CD4-positive, alpha-beta T cell treated with Interferon alpha-2 for 1 hour (primary cell): ENCODE measurements at places on chromosomes 7 and 10.

DNA sequence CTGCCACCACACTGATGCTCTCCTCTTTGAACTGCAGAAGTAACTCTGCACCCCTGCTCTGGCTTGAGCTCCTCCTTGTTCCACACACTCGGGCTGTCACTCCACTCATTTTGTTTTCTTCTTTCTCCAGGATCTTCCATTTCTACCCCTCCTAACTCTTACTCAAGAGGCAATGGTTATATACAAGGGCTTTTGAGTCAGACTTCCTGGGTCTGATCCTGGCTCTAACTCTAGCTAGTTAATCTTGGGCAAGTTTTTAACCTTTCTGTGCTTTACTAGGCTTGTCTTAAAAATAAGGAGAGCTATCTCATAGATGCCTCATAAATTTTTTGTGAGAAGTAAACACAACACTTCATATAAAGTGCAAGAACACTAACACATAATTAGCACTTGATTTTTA is 45.3 kb upstream of the GNAI1 start:
- no peak for DNase-seq

- DNase-seq, result no peak
These were observed 47.2 kb upstream of the DPYSL4 start for GRCh38 chr10:132139526-132139925.

- DNase-seq, result no peak
These were observed 6.0 kb downstream of the RHOBTB1 start for GRCh38 chr10:60937784-60938654.

DNA sequence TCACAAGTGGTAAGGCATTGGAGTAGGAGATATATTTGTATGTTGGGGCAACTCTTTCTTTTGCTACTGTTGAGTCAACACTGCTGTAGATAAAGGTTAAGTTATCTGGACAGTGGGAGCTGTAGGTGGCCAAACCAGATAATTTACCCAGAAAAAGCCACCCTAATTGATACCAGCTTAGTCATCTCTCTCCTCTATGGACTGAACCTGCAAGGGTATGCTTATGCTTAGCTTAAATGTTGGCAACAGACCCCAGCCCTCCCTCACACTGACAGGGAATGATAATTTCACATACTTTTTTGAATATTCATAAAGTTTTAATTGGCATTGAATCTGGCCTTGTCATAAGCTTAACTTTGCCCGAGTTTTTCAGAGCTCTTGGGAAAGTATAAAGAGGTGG is 66.3 kb downstream of the CREB5 start:
- DNase-seq, result no peak

DNA sequence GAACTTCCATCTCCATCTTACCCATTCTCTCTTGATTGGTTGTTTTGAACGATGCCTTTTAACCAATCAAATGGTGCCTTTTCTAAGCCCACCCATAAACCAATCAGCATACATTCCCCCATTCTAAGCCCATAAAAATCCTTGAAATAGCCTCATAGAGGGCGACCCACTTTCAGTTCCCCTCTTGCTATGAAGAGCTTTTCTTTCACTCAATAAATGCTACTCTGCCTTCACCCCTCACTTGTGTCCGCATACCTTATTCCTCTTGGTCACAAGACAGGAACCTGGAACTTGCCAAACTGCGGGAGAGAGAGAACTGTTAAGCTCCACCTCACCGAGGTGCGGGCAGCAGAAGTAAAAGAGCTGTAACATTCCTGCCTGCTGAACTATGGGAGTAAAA is 1602.0 kb upstream of the LRRTM3 start:
- no peak for DNase-seq

GRCh38 chr7:31850066-31850465 is 163.1 kb downstream of the PPP1R17 start:
- DNase-seq, result no peak

GRCh38 chr7:103369432-103369831 is 22.0 kb downstream of the PSMC2 start:
- no peak for DNase-seq

GRCh38 chr10:101208543-101208942 is 20.7 kb downstream of the LBX1 start:
- DNase-seq, result no peak

DNA sequence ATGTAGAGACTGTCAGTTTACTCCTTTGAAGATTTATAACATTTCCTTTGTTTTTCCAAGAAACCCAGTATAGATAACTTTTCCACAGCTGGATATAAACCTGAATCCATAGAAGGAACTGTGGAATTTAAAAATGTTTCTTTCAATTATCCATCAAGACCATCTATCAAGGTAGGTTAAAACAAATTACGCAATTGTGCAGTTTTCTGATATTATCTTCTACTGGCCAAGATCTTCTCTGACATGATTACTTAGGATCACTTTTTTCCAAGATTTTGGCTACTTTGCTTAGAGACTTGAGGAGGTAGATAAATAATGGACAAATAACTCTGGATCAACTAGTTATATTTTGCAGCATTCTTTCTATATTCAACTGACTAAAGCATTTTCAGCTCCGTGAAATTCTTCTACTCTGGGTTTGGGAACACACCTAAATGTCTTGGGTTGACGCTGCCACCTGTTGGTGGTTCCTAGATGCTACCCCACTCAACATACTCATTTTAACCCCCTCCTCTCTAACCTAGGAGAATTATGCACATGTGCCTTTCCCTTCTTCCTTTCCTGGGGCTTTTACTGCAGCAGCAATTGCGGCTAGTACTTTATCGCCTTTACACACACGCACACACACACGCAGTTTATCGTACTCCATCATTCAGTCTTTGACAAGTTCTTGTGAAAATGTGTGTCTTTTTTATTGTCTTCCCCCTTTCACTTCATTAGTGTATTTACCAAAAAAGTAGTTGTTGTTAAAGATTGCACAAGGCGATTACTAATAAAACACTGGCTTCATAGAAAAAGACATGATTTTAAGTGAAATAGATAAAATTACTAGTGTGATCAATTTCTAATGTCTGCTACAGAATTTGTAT is 32.7 kb downstream of the ABCB5 start:
- DNase-seq, result no peak

GRCh38 chr10:35458500-35459448 is 122.5 kb downstream of the CCNY start:
- DNase-seq, result no peak

- no peak for DNase-seq
These were observed 309.3 kb downstream of the TCERG1L start for GRCh38 chr10:131002031-131002861.

GRCh38 chr7:108430664-108431063 is 25.6 kb downstream of the NRCAM start:
- no peak for DNase-seq

DNA sequence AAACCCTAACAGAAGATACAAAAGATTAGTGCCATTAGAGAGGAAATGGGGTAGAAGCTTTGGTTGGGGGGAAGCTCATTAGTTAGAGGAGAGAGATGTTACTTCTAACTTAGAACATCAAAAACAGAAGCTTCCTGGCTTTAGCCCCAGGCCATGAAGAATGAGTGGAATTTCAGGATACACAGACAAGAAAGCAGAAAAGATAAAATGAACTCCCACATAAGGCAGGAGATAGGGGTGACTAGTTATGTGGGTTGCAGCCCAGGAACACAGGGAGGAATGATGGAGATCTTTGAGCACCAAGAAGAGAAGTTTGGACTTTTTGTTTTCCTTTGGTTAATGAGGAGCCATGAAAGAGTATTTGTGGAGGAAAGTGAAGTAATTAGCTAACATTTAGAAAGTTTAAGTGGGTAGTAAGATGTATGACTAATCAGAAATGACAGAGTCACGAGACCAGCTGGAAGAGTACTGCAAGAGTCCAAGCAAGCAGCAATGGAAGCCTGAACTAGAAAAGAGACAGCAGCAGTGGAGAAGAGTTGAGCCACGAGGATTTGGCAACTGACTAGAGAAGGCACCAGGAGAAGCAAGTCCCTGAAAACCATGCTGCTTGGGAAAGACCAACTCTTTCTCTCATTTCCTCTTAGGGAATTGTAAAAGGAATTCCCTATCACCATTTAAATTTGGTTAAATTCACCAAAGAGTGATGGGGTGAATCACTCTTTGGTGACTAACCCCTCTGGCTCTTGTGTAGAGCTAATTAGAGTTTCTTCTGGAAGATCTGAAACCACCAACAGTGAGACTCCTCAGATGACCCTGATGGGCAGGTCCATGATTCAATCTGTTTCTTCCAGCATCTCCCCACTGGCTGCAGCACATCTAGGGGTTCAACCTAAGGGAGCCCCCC is 131.9 kb downstream of the KCNMA1 start:
- DNase-seq, result no peak

DNA sequence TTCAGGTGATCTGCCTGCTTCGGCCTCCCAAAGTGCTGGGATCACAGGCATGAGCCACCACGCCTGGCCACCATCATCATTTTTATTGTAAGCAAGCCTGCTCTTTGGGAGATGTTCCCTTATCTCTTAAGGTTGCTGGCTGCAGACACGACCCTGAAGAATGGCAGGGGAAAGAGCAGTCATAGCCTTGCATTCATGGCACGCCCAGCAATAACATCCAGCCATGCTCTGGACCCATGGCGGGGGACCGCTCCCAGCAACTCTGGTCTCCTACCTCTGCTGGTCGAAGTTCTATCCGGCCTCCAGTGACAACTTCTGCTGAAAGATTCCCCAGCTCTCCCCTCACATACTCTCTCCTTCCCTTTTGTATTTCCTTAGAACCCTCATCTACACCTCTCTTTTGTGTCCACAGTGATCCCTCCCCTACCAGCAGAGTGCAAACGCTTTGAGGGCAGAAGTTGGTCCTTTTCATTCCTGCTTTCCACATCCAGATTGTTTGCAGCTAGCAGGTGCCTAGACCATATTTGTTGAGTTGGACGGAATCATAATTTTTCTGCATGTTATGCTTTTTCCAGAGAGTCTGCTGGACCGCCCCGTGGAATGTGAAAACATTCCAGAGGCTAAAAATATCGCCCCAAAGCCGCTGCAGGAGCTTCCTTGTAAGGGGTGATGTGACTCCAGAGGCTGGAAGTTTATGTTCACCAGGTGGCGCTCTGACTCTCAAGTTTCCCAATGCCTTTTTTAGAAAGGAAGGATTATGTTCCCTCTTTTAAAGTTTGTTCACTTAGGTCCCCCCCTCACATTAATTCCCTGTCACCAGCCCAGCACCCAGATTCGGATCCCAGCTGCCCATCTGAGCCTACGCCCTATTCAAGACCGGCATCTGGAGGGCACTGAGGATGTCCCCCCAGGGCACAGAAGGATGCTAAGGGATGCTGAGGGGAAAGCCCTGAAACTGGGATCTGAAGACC is 4.3 kb upstream of the MARVELD1 start:
- no peak for DNase-seq

DNA sequence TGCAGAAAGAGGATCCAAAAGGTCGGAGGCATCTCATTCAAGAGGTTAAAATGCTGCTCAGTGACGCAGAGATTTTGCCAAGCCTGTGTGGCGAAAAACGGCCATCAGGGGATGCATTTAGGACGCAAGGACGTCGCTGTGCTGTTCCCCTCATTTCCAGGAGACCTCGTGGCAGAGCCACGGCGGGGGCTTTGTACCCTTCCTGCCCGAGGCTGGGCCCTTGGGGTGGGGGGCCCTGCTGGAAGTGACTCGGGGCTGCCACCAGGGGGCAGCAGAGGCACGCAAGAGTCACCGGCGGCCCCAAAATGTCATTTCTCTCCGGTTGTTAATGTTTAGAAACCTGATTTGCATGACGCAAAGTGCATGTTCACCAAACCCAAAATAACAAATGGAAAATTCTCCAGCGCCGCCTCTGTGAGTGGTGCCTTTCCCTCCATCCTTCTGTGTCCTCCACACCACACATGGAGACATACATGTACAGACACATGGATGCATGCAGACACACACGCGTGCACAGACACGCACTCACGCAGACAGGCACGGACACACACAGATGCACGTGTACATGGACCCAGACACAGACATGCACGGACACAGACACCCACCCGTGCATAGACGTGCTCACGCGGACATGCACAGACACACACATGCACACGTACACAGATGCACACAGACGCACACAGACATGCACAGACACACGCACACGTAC is 51.0 kb upstream of the NKX6-2 start:
- DNase-seq, result no peak

- no peak for DNase-seq
These were observed 90.6 kb upstream of the OIT3 start for GRCh38 chr10:72802763-72803505.

DNA sequence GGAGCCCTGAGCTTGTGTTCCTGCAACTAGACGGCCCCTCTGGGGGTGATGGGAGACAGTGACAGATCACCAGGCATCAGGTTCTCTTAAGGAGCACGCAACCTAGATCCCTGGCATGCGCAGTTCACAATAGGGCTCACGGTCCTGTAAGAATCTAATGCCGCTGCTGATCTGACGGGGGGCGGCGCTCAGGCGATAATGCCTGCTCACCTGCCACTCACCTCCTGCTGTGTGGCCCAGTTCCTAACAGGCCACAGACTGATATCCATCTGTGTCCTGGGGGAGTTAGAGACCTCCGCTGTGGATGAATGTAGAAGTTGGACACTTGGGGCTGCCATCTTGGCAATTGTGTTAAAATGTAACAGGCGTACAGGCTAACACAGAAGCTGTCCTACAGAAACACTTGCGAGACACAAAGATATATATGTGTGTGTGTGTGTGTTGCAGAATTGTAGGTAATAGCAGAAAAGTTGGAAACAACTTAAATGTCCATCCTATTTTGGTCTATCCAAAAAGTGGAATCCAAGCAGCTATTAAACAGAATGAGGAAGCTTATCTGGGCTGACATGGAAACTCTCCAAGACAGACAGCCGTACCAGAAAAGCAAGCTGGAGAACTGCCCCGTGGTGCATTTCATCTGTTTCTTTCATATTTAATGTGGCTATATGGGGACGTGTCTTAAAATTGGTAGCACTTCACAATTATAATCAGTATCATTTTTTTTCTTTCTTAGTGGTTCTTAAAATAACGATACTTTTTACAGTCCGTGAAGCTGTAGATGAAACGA is 82.8 kb downstream of the MKI67 start:
- DNase-seq, result no peak

DNA sequence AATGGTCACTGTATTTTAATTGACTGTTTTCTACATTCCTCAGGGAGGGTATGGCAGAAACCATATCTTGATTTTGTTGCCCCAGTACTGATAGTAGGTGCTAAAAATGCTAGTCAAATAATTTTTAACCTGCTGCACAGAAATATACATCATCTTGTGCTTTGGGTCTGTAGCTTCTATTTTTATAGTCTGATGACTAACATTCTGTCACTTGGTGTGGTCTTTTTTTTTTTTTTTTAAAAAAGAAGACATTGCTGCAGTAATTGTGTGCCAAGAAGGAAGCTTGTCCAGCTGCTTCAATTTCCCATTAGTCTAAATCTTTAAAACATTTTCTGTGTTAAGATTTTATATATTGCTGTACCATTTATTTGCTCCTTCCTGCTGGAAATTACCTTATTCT is 83.6 kb downstream of the ICA1 start:
- DNase-seq, result no peak

DNA sequence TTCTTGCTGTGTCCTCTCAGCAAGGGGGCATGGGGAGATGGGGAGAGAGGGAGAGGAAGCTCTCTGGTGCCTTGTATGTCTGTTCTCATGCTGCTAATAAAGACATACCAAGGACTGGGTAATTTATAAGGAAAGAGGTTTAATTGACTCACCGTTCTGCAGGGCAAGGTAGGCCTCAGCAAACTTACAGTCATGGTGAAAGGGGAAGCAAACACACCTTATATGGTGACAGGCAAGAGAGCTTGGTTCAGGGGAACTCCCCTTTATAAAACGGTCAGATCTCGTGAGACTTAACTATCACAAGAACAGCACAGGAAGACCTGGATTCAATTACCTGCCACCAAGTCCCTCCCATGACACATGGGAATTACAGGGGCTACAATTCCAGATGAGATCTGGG is 464.7 kb upstream of the CELF2 start:
- no peak for DNase-seq
